ENCODE measurements at places on chromosomes 12 and 14.

DNA sequence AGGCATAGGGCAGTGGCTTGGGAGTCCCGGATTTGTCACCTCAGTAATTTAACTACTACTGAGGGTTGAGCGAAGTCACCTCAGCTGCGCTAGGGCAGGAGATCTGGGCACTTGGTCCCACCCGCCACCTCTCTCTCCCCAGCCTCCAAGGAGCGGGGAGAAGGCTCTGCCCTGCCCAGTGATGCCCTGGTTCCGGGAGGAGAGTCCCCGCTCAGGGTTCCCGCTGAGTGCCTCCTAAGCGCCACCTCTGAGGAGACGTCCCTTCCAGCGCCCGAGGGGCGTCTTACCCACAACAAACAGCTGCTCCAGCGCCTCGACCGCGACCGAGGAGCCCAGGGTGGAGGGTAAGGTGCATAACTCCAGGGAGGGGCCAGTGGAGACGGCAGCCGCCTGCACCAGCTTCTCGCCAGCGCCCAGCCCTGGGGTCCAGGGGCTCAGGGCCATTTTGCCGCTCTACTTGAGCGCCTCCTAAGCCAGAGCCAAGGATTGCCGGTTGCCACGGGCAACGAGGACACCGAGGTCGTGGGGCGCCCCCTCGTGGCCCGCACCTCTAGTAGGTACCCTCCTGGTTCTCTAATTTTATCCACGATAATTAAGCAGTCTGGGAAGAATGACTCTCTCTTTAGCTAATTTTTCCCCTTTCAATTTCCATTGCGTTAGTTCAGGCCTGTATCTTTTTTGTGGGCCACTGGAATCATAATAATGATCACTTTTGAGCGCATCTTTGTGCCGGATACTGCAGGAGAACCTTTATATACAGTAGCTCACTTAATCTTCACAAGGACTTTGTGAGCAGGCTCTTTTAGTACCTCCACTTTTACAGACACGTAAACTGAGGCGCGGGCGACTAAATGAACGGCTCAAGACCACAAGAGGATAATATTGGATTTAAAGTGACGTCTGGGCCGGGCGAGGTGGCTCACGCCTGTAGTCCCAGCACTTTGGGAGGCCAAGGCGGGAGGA, at the start of gene CCDC175:
TSS of gene CCDC175 (minus strand) at position 481 of the 963 bp plus-strand sequence. CDS start at position 444, 37 bp downstream.
- DNase-seq, result peak; percentile 74

GRCh38 chr12:52720365-52720886, 17.1 kb upstream of the KRT77 start:
- DNase-seq, result no peak

DNA sequence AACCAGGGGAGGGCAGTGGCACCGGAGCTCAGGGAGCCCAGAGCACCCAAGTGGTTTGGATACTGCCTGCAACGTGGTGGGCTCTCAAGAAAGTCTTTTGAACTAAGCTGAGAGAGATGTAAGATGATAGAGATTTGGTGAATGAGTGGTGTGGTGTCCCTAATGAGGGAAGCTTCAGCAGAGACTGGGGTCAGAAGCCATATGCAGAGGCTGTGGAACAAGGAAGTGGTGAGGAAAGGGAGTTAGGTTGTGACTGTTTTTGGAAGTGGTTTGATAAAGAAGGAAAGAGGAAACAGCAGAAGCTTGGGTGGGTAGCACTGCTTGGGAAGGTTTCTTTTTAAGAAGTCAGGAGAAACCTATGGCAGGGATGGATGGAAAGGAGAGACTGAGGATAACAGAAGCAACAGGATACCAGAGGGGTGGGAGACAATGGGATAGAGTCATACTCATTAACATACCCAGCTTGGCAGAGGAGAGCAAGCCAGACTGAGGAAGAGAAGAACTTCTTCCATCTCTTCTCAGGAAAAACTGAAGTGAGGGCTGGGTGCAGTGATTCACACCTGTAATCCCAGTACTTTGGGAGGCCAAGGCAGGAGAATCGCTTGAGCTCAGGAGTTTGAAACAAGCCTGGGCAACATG, 24.1 kb downstream of the SLC4A8 start:
- no peak for DNase-seq

DNA sequence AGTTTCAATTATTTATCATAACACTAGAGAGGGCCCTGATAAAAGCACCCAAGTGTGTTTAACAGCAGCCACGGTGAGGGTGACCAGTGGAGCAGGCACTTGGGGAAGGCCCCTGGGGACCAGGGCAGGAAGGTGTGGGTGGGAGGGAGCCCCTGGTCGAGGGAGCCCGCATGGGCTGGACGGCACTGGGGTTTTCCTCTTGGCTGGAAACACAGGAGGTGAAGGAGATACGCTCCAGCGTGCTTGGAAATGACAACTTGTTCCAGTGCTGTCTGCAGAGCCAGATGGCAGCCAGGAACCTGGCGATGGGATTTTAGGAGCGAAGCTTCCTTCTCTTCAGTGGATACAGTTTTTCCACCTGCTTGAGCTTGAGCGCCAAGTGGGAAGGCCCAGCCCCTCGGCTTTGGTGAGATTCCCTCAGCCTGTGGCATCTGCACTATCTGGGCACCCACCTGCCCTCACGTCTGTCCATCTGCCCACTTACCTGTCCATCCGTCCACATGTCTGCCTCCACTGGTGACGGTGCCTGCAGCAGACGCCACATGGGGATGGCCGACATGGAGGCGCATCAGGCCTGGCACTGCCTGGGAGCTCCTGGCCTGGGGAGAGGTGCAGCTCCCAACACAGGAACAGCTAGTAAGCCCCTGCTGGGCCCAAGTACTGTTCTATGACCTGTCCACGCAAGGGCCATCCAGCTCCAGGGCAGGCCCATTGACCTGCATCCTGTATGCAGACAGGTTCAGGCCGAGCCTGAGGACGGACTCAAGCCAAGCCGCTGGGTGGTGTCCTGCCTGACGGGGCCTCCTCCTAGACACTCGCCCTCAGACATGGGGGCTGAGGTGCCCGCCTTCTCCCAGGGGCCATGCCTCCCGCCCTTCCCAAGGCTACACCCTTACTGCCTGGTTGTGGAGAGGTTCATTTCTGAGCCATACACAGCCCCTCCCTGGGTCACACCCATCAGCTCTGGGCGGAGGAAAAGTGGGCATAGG, 192.2 kb upstream of the C14orf180 start:
- DNase-seq, result peak; percentile 60

GRCh38 chr12:40752011-40752410, 59.8 kb downstream of the CNTN1 start:
- DNase-seq, result no peak

GRCh38 chr14:104872469-104873341, 7.6 kb downstream of the CEP170B start:
- no peak for DNase-seq

DNA sequence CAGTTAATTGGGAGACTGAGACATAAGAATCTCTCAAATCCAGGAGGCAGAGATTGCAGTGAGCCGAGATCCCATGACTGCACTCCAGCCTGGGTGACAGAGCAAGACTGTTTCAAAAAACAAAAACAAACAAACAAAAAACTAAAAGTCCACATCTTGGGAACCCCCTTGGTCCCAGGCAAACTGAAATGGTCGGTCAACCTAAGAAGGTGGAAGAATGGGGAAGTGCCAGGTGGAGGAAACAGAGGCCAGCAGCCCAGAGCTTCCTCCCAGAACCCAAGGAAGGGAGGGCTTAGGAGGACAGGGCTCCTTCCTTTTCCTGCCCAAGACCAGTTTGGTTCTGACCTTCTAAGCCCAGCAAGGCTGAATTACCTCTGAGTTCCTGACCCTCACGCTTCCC, 121.0 kb upstream of the FUT8 start:
- DNase-seq, result no peak

DNA sequence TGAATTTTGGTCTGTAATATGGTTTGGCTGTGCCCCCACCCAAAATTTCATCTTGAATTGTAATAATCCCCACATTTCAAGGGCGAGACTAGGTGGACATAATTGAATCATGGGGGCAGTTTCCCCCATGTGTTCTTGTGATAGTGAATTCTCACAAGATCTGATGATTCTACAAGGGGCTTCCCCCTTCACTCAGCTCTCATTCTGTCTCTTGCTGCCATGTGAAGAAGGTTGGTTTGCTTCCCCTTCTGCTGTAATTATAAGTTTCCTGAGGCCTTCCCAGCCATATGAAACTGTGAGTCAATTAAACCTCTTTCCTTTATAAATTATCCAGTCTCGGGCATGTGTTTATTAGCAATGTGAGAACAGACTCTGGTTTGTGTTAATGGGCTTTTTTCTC, 5.9 kb downstream of the LRRC9 start:
- DNase-seq, result no peak

- no peak for DNase-seq
These were observed 217.2 kb upstream of the STXBP6 start for GRCh38 chr14:25267186-25267585.

DNA sequence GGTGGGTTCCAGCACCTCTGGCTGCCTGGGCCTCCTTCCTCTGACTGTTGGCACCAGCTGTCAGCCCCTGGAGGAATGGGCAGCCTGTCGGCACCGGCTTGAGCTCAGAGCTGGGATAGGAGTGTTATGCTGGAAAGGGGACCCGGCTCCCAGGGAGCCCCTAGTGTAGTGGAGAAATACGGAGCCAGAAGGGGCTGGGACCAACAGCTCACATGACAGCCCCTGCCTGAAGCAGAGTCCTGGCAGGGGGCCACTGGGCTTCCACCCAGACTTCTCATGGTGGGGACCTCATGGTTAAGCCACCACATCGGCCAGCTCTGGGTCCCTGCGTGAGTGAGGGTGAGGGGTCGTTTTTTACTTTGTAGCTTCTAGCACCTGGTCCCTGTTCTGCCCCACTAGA, 174.5 kb downstream of the TSPAN9 start:
- no peak for DNase-seq

DNA sequence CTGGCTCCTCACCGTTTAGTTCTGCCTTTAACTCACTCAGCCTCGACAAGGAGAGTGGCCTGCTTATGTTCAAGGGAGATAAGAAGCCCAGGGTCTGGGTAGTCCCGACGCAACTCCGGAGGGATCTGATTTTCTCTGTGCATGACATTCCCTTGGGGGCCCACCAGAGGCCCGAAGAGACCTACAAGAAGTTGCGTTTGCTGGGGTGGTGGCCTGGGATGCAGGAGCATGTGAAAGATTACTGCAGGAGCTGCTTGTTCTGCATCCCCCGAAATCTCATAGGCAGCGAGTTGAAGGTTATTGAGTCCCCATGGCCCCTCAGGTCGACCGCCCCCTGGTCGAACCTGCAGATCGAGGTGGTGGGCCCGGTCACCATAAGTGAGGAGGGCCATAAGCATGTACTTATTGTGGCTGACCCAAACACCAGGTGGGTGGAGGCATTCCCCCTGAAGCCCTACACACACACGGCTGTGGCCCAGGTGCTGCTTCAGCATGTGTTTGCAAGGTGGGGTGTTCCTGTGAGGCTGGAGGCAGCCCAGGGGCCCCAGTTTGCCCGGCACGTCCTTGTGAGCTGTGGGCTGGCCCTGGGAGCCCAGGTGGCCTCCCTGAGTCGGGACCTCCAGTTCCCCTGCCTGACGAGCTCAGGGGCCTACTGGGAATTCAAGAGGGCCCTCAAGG, 13.1 kb downstream of the CBLN3 start:
- DNase-seq, result no peak

- no peak for DNase-seq
These were observed 20.9 kb downstream of the ZC2HC1C start for GRCh38 chr14:75090353-75090752.

DNA sequence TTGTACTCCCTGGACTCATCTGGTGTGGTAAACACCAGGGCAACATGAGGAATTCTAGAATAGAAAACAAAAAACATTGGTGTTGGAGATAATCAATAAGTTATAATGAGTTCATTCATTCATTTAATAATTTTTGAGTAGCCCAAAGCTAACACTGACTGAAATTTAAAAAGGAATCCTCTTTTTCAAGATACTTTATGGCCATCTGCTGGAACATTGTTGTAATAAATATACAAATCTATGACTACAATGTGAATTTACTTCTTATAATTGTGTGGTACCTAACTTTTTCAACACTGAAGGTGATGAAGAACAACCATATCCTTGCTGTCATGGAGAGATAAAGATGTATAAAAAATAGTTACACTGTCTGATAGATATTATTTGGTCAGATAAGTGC, 687.3 kb upstream of the MIS18BP1 start:
- DNase-seq, result no peak

DNA sequence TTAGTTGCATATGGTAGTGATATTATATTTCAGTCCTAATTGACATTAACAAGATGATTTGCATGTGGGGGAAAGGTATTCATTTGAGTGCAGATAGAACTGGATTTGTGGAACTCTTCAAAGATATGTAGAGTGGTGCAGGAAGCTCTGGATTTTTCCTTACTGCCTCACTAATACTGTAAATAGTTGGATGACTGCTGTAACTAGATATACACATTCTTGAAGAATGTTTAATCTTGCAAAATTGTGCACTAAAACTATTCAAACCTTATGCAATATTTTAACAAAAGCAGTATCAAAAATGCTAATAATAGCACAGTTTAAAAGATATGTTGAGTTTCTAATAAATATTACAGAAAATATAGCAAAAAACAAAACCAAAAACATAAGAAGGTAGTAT, 43.1 kb upstream of the ATF7IP start:
- no peak for DNase-seq

- no peak for DNase-seq
These were observed 98.8 kb upstream of the FRMD6 start for GRCh38 chr14:51552768-51553404.

- peak; percentile 74 for DNase-seq
These were observed at the start of gene ANKRD33 for GRCh38 chr12:51887476-51888315. TSS of gene ANKRD33 (plus strand) at chr12:51888103. CDS start at chr12:51888187, 84 bp downstream.

DNA sequence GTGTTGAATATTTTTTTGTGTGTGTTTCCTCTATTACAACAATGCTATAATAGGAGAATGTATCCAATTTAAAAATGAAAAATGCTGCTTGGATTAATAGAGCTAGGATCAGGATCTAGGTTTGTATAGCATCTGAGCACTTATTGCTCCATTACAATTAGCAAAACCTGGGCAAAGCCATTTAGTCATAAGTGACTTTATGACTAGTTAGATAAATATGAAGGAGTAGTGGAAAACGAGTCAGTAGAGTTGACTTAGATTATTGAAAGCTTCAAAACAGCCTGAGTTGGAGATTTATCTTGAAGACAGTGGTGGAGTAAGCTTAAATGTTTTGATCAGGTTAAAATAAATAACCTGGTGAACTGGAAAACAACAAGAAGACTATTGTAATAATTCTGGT, 2.8 kb downstream of the MED21 start:
- DNase-seq, result no peak

DNA sequence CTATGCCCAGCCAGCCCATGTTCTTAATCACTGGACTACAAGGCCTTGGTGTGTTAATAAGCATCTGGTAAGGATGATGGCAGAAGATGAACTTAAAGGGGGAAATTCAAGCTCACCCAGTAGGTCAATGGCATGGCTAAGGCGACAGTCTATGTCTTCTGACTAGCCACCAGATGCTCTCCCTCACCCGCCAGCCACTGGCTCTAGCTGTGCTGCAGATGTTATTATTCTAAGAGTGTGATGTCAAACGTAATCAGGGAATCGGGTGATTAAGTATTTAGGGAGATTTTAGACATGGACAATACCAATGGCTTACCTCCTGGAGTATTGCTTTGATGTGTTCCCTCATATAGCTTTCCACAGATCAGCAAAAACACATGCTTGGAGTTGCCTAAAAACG, 39.2 kb upstream of the MAX start:
- DNase-seq, result no peak

DNA sequence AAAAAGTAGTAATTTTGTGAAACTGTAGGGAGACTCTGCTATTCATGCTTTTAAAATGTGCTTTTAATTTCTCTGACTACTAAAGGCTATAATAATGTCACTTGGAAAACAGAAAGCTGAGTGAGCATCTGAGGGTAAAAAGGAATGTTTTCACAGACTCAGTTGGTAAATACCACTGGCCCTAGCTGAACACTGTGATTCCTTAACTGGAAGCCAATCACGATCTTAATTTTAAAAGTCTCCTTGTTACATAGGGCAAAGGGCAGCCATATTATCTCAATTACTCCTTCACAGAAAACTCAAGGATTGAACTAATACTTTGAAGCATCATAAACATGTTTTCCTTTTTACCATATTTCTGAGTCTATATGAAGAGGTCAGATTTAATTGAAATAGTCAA, 41.9 kb downstream of the PAWR start:
- DNase-seq, result no peak

Data from coronary artery (tissue), 2 donors.